ENCODE measurements at places on chromosomes 3 and 15.

DNA sequence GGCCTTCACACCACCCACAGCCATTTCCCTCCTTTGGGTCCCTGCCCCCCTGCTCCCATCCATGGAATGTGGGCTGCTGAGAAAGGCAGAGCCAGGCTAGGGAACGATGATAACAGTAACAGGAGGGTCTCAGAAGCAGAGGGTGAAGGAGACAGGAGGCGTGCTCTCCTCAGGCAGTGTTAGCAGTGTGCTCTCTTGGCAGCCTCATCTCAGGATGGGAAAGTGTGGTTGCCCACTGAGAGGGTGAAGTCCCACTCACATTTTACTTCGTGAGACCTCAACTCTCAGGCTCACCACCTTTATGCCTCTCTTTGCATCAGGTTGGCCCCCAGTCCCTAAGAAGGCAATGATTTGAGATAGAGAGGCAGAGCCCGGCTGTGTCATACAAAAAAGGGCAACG lies 24.5 kb downstream of the TIGIT start:
- DNase-seq, result no peak

DNA sequence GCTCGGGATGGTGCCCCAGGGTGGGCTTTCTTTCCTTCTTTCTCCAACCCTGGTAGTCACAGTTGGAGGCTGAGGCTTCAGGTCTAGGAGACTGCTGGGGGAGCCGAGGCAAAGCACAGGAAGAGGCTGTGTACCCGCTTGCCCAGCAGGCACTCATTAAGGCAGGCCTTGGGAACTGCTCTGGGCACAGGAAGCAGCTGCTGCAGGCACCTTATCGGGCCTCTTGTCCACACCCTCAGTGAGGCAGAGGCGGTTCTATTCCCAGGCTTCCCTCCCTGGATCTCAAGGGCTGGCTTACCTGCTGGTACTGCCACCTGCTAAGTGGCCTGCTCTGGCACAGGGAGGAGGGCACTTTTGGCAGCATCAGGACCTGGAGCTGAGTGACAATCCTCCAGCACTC lies 15.8 kb upstream of the GRM2 start:
- DNase-seq, result peak; percentile 57

GRCh38 chr3:147197739-147198138 lies 208.6 kb downstream of the ZIC4 start:
- DNase-seq, result no peak

GRCh38 chr15:39075311-39075710 lies 505.6 kb upstream of the THBS1 start:
- DNase-seq, result no peak

GRCh38 chr3:129018271-129018670 lies 17.2 kb downstream of the EFCC1 start:
- DNase-seq, result no peak

GRCh38 chr3:194395778-194396538 lies 3.1 kb downstream of the GP5 start:
- no peak for DNase-seq

- DNase-seq, result no peak
These were observed 132.4 kb upstream of the IQSEC1 start for GRCh38 chr3:13205567-13206143.

- no peak for DNase-seq
These were observed 167.7 kb upstream of the P2RY1 start for GRCh38 chr3:152667267-152667666.

DNA sequence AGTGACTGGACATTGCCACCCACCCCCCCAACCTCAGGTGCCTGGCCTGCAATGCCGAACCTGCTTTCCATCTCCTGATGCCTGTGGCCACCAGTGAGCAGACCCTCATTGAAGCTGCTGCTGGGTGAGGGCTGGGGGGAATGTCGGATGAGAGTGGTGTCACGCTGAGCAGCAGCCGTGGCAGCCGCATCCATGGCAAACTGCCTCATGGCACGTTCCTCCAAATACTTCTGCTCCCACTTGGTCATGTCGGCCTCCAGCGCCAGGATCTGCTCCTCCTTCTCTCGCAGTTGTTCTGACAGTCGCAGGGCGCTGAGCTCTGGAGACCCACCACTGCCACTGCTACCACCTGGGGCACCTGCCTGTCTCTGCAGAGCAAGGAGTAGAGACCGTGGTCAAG lies 14.2 kb downstream of the AMOTL2 start:
- DNase-seq, result no peak

DNA sequence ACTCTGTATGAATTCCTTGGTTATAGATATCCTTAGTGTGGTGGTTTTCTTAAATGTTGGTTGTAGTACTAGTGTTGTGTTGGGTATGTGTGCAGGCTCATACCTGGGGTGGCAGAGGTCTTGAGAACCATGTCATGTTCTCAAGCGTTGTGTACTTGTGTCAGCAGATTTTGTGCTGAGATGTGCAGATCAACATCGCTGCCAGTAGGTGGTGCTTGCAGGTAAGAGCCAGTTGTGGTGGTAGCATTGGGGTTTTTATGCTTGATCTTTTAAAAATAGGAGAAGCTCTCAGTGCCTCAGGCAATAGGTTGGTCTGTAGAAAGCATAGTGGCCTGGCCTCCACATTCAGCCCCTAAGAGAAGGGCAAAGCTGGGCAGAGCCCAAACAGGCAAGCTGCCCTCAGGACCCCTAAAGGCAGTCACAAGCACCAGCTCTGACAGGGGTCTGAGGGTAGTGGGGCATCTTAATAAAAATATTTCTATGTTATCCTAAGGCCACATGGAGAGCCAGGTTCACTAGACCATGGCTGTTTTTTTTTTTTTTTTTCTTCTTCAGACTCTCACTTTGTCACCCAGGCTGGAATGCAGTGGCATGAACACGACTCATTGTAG lies 164.0 kb downstream of the IL20RB start:
- peak; percentile 67 for DNase-seq

DNA sequence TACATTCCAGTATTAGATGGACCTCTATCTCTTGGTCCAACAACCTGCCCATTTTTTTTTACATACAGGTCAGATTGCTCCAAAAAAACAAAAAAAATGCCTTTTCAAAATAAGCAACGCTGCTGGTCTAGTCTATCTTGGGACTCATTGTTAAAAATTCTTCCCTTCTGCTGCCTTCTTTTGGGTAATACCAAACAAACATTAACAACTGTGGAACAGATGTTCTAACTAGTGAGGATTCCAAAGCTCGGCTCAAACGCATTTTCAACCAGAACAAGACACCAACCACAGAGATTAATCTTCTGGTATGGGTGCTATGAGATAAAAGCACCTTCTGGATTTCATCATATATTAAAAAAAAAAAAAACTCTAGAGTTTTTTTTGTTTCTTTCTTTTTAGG lies 24.7 kb downstream of the ARHGAP31 start:
- no peak for DNase-seq

DNA sequence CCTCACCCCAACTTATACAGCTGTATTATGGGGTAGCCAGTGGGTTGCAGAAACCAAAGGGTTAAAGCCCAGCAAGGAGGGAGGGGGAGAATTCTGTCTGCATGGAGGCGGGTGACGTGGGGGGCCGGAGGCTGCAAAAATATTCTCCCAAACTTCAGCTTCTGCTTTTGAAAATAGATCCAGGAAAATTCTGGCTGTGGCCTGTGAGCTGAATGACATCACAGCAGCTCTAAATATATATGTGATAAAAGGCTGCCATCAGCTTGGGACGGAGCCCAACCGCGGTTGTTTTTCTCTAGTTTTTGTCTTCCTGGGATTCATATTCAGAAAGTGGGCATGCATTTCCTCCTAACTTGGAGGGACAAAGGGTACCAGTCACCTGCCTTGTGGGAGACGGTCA lies 27.6 kb downstream of the MAPKAPK3 start:
- no peak for DNase-seq

GRCh38 chr15:90666135-90666909 lies 50.8 kb upstream of the BLM start:
- DNase-seq, result no peak

DNA sequence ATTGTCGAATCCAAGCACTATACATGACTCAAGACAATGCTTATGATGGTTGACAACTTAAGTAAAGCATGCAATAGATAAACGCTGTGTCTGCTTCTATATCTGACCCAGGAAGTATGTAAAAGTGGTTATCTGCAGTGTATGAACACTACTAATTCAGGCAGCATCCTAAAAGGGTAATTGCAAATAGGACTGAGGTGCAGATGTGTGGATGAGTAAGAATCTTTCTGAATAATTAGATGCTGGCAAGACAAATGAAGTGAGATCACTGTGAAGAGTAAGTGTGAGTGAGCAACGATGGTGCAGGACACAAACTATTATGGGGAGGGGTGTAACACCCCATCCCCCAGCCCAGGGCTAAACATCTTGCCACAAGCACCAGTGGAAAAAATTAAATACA lies 195.7 kb upstream of the CHRNA7 start:
- DNase-seq, result no peak

DNA sequence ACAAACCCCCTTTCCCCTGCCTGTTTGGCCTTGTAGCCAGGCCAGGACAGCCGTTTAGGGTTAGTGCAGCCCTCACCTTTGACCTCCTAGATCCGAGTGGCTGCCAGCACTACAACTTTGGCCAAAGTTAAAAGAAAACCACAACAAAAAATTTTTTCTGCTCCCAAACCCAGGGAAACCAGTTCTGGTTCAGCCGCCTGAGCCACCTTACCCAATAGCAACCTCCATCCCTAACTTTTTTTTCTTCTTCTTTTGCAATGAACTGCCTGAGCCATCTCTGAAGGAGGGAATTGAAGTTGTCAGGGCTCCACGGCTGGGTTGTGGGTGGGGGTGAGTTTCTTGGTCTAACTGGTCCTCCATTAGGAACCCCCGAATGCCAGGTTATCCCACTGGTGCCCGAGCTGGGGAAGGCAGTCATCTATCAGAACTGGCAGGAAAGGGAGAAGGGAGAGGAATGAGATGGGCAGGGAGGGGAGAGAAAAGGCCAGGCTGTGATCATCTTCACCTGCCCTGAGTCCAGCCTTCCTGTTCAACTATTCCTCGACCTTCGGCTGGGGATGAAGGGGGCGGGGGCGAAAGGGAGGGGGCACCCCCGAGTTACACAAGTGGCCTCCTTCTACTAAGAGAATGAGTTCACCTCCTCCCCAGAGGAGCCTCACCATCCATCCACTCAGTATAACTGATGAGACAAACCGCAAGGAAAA lies 6.2 kb upstream of the NR2F2 start:
- DNase-seq, result no peak

GRCh38 chr15:63405683-63406390 lies 24.2 kb upstream of the CA12 start:
- DNase-seq, result no peak

GRCh38 chr3:37150621-37151020 lies 23.8 kb downstream of the LRRFIP2 start:
- DNase-seq, result no peak

GRCh38 chr15:84731774-84732173 lies 15.8 kb upstream of the SEC11A start:
- no peak for DNase-seq

- peak; percentile 33 for DNase-seq
These were observed 135.7 kb upstream of the RAD18 start for GRCh38 chr3:9098716-9099675.

DNA sequence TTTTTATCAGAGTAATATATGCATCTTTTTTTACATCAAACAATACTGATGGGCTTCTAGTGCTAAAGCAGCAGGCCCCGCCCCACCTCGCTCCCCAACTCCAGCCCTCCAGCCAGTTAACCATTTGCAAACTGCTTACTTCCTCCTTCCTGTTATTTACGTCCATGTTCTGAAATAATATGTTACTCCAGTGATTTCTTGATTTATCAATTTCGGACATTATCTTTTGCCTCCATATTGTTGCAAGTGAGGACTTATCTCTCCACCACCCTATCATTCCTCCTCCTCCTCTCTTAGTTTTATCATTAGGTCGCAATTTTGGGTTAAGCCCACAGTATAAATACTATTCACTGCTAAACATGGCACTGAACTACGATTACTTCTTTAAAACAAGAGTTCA lies 39.5 kb downstream of the ZNF710 start:
- DNase-seq, result no peak

DNA sequence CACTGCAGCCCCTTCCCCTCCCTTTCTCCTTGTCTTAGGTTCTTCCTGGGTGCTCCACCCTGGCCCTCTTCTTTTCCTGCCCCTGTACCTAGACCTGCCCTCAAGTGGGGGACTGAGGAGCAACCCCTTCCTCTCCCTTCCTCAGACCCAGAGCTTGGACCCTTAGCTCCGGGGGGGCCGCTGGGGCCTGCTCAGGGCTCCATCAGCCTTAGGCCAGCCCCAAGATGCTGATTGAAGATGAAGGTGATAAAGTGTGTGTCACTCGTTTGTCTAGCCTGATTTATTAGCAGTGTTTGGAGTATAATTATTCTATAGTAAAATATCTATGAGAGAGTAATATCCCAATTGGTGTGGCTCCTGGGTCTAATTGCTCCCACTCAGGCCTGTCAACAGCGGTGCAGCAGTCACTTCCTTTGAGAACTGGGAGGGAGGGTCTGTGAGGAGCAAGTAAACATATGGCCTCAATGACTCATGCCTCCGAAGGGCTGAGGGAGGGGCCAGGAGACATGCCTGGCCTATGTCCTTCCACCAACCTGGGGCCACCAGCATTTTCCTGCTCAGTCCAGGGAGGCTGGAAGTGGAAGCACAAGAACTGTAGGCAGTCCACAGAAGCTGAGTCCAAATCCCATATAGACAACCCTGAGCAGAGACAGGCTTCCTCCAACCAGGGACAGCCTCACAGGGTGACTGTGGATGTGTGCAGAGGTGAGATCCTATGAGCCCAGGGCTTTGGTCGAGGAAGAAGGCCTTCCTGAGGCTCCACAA lies 123.2 kb downstream of the DNAJB8 start:
- DNase-seq, result peak; percentile 69

DNA sequence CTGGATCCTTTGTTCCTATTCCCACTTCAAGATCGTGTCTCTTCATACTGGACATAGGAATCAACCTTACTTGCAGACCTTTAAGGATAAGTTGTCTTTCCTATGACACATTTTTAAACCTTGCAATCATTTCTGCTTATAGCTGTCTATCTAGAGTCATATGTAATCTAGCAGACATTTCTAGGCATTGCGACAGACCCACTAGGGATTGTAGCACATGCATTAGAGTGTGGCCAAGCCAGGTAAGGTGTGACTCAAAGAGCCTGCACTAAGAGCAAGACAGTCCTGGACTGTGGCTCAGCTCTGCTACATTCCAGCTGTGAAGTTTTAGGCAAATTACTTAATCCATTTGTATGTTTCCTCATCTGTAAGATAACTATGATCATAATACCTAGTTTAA lies 38.8 kb upstream of the BFSP2 start:
- DNase-seq, result no peak

DNA sequence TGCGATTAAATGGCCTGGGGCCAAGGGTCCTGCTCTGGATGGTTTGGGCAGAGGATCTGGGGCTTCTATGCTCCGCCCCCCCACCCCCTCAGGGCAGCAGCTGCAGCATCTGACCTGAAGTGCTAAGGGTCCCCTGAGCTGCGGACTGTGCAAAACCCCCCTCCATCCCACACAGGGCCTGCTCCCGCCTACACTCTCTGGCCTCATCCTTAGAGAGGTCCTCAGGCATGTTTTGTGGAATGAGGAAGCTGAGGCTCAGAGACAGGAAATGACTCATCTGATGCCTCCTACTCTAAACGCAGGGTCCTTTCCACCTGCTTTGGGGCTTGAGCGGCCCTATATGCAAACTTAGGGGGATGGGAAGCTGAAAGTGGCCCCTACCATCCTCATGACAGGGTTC lies 59.5 kb upstream of the CTSH start:
- no peak for DNase-seq

- DNase-seq, result no peak
These were observed 195.3 kb downstream of the ATP10A start for GRCh38 chr15:25667829-25668228.
